Stimulated activated CD4-positive, alpha-beta T cell treated with anti-CD3 and anti-CD28 coated beads, Interleukin-4, amount 100 ng/mL, for 4 hours (primary cell): ENCODE measurements at places on chromosomes 3 and 15.

GRCh38 chr15:41487381-41487780 lies 6.3 kb upstream of the ITPKA start:
- DNase-seq, result no peak

DNA sequence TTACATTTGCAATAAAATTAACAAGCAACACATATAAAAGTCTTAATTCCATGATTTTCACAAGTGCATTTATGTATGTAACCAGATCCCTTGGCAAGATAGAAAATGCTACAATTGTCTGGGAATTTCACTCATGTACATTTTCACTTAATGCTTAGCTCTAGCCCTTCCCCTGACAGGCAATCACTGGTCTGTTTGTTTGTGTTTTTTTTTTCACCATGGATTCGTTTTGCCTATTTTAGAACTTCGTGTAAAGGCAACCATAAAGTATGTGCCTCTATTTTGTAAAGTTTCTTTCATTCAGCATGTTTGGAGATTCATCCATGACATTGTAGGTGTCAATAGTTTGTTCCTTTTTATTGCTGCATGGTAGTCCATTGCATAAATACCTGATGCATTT lies 260.9 kb upstream of the SLCO3A1 start:
- DNase-seq, result no peak

DNA sequence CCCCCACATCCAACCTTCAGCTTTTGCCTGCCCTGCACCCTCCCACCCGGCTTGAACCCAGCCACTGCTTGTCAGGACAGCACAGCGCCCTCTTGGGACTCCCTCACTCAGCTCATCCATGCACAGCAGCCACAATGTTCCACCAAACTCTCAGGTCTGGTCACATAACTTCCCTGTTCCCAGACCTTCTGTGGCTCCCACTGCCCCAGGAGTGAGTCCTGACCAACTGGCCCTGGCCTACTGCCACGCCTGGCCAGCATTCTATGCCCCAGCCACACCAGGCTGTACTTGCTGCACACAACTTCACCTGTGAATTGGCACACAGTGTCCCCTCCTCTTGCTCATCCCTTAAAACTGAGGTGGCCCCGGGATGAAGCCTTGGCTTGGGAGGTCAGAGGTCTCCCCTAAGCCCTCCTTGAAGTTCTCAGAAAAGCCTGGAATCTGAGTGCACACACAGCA lies 21.0 kb downstream of the PLXNB1 start:
- no peak for DNase-seq

- DNase-seq, result no peak
These were observed 90.6 kb downstream of the MYO5A start for GRCh38 chr15:52438047-52438446.
